ENCODE measurements at places on chromosomes 16 and 17.
A peak's percentile ranks its signal among the peaks of the same experiment; 100 is the strongest.

DNA sequence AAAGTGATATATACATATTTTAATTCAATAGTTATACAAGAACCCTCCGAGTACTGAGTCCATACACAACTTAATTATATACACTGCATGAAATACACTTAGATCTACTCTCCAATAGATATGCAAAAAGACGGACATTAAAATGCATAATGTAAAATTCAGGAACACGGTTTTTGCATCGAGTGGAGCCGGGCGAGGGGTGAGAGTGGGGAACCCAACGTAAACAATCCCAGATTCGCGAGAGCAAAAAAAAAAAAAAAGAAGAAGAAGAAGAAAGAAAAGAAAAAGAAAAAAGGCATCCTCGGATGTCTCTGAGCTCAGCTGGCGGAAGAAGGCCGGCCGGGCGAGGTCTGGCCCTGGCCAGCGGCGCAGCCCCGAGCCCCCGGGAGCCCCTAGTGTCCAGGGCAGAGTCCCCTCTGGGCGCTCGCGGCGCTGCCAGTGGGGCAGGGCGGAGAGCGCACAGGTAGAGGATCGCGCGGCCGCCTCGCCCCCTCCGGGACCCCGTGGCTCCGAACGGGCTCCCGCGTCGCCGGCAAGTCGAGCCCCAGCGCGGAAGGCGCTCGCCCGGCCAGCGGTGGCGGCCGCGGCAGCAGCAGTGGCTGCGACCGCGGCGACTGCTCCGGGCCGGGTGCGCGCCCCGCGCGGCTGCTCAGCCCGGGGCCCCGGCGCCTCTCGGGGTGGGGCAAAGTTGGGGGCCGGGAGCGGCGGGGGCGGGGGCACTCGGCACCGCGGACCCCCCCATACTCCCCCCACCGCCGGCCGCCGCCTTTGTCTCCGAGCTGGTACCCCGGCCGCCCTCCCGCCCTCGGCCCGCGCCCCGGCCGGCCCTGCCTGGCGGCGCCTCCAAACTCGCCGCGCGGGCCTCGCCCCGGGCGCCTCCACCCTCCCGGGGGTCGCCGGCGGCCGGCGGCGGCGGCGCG lies 9.6 kb upstream of the ZFHX3 start:
- DNase-seq = no peak

GRCh38 chr17:51120357-51120738 lies 320 bp downstream of the SPAG9 start:
- peak; percentile 57 for DNase-seq

DNA sequence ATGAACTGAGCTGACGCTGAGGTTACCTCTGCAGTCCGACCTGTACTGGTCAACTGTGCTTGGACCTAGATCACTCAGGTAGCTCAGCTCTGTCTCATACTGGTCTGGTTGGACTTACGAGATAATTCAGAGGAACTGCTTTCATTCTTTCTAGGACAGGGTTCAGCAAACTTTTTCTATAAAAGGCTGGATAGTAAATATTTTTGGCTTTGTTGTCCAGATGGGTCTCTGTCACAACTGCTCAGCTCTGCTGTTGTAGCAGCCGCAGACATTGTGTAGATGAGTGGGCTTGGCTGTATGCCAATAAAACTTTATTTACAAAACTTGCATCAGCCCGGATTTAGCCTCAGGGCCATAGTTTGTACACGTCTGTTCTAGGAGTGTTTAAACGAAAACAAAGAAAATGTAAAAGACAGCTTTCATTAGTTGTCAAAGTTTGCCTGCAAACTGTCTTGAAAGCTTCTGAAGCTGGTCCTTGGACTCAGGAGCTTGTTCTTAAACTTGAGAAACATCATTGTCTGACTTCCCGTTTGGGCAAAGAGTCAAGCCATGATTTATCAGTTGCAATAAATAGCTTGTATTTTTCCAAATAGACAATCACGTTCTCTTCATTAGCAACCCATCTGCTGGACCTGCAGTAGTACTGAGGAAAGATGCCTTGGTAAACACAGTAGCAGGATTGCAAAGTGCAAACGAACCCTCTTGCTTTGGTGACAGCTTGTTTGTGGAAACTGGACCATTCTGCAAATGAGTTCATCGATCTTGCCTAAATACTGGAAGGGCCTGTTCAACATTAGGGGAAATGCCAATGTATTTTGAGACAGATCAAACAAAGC lies 253.4 kb downstream of the SNX29 start:
- no peak for DNase-seq

DNA sequence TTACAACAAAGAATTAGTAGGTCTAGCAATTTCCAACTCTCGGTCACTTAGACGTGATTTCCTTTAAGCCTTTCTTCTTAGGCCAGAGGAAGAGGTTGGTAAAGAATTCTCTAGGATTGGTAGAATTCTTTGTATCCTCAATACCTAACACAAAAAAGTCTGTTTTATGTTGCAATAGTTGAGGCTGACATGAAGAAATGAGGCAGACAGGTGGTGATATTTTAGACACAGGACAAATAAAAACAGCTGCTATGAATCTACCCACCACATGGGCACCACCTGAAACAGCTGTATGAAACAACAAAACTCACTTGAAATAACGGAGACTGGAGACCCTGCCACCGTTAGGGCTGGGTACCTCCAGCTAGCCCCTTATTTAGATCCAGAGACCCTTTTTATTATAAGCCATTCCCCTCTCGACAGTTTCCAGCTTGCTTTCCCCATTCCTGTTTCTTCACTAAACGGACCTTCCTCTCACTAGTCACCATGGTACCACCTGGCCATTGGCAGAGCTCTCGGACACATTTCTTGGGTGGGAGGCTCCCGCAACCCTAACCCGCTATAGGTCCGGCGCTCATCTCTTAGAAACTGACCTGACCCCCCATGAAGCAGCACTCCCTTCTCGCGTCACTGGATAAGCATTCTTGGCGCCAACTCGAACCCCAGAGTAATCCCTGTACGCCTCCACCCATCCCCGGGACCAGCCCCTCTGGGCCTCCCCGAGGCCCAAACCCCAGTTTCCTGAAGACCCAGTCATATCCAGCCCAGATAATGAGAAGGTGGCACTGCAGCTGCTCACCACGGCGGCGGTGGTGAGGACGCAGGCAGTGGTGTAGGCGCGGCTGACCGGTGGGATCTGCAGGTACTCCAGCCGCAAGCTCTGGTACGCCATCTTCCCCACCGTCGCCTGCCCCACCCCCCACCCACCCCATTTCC lies at the start of gene DERL2:
Gene DERL2, minus strand, starts transcription at position 909 of the 936 bp plus-strand sequence. Its CDS starts 17 bp downstream, at position 892.
- no peak for DNase-seq

DNA sequence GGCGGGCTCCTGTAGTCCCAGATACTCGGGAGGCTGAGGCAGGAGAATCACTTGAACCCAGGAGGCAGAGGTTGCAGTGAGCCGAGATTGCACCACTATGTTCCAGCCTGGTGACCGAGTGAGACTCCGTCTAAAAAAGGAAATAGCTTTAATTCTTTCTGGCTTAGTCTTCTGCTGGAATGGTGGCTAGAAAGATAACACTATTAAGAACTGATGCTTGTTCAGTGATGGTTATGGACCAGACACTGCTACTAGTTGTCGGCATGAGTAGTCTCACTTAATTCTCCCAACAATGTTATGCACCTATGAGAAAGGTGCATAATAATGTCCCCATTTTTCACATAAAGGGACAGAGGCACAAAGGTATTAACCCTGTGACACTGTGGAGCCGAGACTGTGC lies 188.7 kb downstream of the HS3ST3A1 start:
- DNase-seq = no peak

- no peak for DNase-seq
Measured at GRCh38 chr16:49524216-49524946, 150.8 kb downstream of the C16orf78 start.

DNA sequence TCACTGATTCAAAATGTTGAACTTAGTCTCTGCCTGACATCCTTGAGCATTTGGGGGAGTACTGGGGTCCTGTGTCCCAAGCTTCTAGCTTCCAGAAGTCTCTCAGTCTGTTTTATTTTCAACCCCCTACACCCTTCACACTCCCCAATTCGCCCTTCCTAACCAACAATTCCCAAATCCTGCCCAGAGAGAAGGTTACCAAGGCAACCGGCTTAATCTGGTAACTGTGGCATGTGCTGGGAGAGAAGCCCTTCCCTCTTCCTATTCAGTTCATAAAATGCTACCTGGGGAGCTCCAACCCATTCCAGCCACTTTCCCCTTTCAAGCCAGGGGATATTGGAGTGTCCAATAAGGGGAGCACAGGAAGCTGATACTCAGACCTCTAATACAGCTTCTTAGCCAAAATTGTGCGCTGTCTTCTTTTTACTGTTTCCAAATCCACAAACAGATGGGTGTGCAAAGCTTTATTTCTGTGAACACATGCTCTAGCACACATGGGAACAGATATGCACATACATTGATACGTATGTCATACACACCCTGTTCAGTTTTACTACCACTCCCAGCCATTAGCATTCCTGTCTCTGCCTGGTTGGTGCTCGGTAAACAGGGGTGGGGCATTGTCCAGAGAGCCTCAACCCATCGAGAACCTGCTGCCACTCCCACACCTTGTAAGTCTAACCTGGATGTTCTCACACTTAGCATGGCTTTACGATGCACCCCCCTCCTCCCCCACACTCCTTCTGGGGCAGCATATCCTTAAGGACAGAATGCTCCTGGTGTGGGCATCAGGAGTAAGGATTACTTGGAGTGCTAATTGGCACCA lies 1.1 kb upstream of the RAPGEFL1 start:
- DNase-seq = no peak

DNA sequence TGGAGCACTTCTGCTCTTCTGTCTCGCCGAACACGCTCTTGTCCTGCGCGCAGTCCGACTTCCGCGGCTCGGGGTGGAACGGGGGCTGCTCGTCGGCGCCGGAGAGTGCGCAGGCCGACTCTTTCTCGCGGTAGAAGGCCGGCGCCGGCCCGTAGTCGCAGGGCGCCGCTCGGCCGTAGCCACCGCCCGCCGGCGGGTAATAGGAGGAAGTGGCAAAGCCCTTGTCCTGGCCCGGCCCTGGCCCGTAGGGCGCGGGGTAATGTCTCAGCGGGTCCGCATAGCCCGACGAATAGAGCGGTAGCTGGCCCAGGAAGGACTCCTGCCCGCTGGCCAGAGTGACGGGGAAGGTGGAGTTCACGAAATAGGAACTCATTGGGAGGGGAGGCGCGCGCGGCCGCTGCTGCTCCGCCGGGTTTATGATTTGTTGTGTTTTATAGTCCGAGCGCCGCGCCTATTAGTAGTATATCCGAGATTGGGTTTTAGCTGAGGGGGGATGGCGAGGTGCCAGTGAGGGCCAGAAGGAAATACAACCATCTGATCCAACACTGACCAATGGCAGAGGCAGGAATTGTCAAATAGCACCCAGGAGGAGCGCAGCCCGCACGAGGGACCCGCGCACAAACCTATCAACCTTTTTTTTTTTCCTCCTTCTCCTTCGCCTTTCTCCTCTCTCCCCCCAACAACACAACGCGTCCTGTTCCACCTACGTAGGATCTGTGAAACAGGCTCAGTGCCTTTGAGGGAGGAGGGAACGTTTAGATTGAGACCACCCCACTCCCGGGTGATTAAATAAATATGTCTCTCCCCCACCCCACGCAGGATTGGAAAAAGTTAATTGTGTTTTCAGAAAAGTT lies 4.4 kb upstream of the HOXB5 start:
- DNase-seq = peak; percentile 53

DNA sequence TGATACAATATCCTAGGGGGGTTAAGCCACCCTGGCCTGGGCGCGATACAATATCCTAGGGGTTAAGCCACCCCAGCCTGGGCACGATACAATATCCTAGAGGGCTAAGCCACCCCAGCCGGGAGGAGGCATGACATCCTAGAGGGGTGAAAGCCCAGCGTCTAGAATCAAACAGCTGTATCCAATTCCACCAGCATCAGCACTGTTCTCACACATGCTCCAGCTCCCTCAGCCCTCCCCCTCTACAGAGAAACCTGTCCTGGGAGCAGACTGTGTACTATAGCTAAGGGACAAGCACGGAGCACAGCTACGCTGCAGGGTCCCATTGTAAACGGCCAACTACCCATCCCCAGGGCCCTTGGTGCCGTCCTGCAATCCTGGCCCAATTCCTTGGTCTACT lies 6.2 kb downstream of the GINS2 start:
- no peak for DNase-seq

- DNase-seq = no peak
Measured at GRCh38 chr16:87856791-87857228, 12.5 kb downstream of the SLC7A5 start.

GRCh38 chr16:85873153-85873552 lies 25.8 kb upstream of the IRF8 start:
- no peak for DNase-seq

GRCh38 chr17:46958041-46958591 lies 20.9 kb downstream of the RPRML start:
- DNase-seq = no peak

- DNase-seq = no peak
Measured at GRCh38 chr17:39576187-39576586, 31.5 kb downstream of the NEUROD2 start.

DNA sequence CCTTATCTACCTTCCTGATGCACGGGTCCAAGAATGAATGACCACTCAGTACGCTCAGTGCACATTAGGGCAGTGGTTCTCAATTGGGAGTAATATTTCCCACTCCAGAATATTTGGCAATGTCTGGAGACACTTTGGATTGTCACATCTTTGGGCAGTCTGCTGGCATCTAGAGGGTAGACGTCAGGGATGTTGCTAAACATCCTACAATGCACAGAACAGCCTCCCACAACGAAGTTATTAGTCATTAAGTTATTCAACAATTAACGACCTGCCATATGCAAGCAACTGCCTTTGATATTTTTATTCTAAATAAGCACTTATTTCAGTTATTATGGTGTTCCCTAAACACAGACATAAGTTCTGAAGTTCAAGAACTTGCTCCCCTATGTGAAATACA lies 669.3 kb downstream of the TOX3 start:
- no peak for DNase-seq

- no peak for DNase-seq
Measured at GRCh38 chr17:32671896-32672295, 185.1 kb downstream of the CDK5R1 start.

- no peak for DNase-seq
Measured at GRCh38 chr17:5516060-5516792, 29.9 kb downstream of the MIS12 start.

GRCh38 chr16:89197633-89198416 lies 2.5 kb downstream of the SLC22A31 start:
- DNase-seq = no peak

- no peak for DNase-seq
Measured at GRCh38 chr17:57638284-57638683, 106.8 kb downstream of the CCDC182 start.

DNA sequence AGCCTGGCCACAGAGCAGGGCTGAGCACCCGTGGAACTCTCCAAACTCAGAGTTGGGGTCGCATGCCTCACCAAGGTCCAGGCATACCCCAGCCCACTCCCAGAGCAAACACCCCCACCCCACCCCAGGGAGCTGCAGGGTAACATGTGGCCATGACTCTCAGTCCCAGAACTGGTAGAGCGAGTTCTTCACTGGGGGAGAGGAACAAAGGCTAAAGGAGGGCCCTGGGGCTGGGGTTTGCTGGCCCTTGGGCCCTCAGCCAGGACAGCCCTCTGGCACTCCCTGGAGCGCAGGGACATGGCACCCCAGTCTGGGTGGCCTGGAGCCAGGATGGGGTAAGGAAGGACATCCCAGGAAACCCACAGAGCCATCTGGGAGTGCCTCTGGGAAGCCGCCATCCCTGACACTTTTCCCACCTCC lies 4.2 kb downstream of the HID1 start:
- no peak for DNase-seq

All from CD4-positive, alpha-beta T cell treated with Interleukin-17A for 1 hour (primary cell).